Hepatocyte (in vitro differentiated cells): ENCODE measurements at places on chromosomes 12 and 14. TPM values are rescaled to one million over a fixed set of nuclear protein-coding genes. Genes with fewer than 3 reads are reported as not detected.

The ACSM4 gene
- not detected in 2 replicates for polyA plus RNA-seq

DNA sequence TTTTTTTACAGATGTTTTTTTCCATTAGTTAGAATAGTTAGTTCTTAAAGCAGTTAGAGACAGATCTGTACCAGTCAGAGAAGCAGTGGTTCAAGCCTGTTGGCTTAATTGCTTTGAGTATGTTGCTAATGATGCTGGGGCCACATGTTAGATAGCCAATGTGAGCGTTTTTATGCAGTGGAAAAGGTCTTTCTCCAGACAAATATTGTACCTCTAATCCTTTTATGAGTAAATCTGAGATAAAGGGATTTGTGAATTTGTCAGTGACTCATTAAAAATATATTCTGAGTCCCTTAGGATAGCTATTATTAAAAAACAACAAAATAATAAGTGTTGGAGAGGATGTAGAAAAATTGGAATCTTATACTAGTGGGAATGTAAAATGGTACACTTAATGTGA is 154.2 kb downstream of the MSRB3 start:
- H3K4me3 ChIP-seq, result no peak overlapping the region
- H3K36me3 ChIP-seq, result no peaks in the 10 kb centered on the region
- peak overlapping the region; percentile 17 for H3K27ac ChIP-seq
- no peak for DNase-seq

The IFNG-AS1 gene
- polyA plus RNA-seq, result not detected in 2 replicates

The GPR84 gene
- polyA plus RNA-seq, result not detected in 2 replicates

DNA sequence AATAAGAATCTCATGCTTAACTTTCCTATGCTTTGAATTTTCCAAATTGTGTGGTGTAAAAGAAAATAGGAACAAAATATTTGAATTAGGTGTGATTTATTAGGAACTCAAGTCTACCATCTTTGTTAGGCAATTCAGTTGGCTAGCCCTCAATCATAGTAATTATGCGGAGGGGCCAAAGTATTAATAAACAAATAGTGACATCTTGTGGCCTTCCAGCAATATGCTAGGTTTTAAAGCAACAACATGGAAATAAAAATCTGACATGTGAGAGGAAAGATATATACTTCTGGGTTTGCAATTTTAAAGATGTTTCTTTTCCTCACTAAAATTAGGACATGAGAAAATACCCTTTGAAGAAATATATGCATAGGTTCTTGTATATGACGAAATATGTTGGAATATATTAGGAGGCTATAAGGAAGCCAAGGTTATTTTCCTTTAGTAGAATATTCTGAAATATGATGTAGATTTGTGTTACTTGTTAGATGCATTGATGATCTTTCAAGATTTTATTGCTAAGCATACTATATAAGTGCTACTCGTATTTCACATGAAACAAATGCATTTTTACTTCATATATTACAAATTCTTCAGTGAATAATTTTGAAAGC is 200.4 kb downstream of the PTPRO start:
- no peaks in the 10 kb centered on the region for H3K4me1 ChIP-seq
- H3K36me3 ChIP-seq, result no peaks in the 10 kb centered on the region
- DNase-seq, result peak; percentile 58
- no peak overlapping the region for H3K4me3 ChIP-seq
- H3K27me3 ChIP-seq, result peaks cover 3% of the 10 kb centered on the region

The KICS2 gene
- polyA plus RNA-seq, result 1.3 and 1.6 TPM in 2 replicates

DNA sequence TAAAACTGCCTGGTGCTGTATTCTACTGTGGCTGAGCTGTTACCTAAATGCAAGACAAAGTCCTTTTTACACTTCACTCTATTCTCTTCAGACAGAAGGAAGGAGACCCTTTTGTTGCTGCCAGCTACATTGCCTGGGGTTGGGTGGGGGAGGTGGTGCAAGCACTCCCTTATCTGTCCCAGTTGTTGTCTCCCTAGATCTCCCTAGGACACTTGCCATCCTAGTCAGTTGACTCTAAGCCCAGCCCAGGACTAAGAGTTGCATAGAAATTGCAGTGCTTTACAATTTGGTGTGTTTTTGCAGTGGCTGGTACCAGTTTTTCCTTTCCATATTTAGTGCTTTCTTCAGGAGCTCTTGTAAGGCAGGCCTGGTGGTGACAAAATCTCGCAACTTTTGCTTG is 35.1 kb downstream of the SCYL2 start:
- H3K27ac ChIP-seq, result no peak overlapping the region
- DNase-seq, result no peak
- H3K27me3 ChIP-seq, result no peaks in the 10 kb centered on the region
- H3K36me3 ChIP-seq, result peaks cover 4% of the 10 kb centered on the region

DNA sequence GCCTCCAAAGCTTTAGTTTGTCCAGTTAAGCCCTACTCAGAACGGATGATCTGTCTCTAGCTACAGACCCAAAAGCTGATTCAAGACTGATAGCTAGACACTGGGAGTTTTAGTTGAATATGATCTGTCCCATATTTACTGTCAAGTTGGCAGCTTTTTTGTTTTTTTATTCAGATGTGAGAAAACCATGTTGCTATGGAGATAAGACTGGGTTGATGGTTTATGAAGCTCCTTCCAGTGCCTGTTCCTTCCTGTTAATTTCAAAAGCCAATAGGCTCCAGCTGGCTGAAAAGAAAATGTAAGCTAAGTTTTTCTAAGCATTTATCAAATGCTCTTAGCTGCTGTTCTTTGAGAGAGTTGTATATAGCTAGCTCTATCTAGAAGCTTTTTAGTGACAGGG is 4.7 kb downstream of the DYNLL1 start:
- H3K4me1 ChIP-seq, result peaks cover 7% of the 10 kb centered on the region
- H3K4me3 ChIP-seq, result no peak overlapping the region
- no peaks in the 10 kb centered on the region for H3K36me3 ChIP-seq
- H3K27me3 ChIP-seq, result no peaks in the 10 kb centered on the region
- DNase-seq, result no peak
- no peak overlapping the region for H3K27ac ChIP-seq

GRCh38 chr12:46562625-46563225 is 190.2 kb upstream of the SLC38A2 start:
- H3K4me3 ChIP-seq, result no peak overlapping the region
- no peak overlapping the region for H3K27ac ChIP-seq
- DNase-seq, result no peak
- no peaks in the 10 kb centered on the region for H3K27me3 ChIP-seq
- peaks cover 4% of the 10 kb centered on the region for H3K36me3 ChIP-seq

The RASSF9 gene
- polyA plus RNA-seq, result 0.31 and 0.40 TPM in 2 replicates

DNA sequence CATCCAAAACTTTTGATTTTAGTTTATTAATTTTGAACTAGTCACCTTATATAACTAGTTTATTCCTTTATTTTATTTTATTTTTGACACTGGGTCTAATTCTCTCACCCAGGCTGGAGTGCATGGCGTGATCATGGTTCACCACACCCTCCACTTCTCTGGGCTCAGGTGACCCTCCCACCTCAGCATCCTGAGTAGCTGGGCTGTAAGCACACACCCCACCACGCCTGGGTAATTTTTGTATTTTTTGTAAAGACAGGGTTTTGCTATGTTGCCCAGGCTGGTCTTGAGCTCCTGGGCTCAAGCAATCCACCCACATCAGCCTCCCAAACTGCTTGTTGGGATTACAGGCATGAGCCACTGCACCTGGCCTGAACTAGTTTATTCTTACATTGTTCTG is 17.3 kb downstream of the PCNX1 start:
- no peaks in the 10 kb centered on the region for H3K4me1 ChIP-seq
- H3K27ac ChIP-seq, result no peak overlapping the region
- no peak for DNase-seq

- no peak for DNase-seq
- H3K27ac ChIP-seq, result no peak overlapping the region
- no peak overlapping the region for H3K4me3 ChIP-seq
- H3K27me3 ChIP-seq, result no peaks in the 10 kb centered on the region
Measured at GRCh38 chr12:124869059-124869665, 5.5 kb upstream of the SCARB1 start.

The TPH2 gene
- not detected in 2 replicates for polyA plus RNA-seq

DNA sequence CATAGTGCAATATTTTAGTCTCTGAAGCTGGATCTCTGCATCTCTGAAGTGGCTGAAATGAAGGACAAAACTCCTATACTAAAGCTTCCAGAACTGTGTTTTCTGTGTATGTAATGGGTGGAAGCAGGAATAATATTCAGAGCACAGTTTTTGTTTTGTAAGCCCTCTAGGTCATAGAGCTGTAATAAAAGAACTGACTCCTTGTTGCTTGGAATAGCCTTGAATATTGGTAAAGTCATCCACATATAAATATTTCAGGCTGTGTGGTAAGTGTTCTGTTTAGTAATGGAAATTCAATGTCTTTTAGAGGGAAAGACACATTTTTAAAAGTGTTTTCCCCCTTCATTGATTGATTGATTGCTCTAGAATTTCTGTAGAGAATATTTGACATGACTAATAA is 18.2 kb upstream of the AKAP6 start:
- no peak for DNase-seq
- H3K4me3 ChIP-seq, result no peak overlapping the region
- no peak overlapping the region for H3K27ac ChIP-seq
- no peaks in the 10 kb centered on the region for H3K27me3 ChIP-seq
- H3K4me1 ChIP-seq, result peaks cover 10% of the 10 kb centered on the region

The AMDHD1 gene
- 0.43 and 3.0 TPM in 2 replicates for polyA plus RNA-seq

The ATL1 gene
- 4.3 and 4.7 TPM in 2 replicates for polyA plus RNA-seq

The LPAR5 gene
- polyA plus RNA-seq, result 0.34 and 2.0 TPM in 2 replicates

DNA sequence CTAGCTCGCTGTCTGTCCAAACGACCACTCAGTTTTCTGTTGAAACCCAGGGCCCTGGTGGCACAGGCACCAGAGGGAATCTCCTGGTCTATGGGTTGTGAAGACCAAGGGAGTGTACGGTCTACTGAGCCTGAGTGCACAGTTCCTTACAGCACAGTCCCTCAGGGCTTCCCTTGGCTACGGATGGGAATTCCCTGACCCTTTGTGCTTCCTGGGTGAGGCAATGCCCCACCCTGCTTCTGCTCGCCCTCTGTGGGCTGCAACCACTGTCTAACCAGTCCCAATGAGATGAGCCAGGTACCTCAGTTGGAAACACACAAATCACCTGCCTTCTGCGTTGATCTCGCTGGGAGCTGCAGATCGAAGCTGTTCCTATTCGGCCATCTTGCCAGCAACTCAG is 22.6 kb downstream of the GPHN start:
- H3K4me3 ChIP-seq, result no peak overlapping the region
- H3K27ac ChIP-seq, result no peak overlapping the region
- H3K4me1 ChIP-seq, result no peaks in the 10 kb centered on the region
- no peaks in the 10 kb centered on the region for H3K36me3 ChIP-seq

DNA sequence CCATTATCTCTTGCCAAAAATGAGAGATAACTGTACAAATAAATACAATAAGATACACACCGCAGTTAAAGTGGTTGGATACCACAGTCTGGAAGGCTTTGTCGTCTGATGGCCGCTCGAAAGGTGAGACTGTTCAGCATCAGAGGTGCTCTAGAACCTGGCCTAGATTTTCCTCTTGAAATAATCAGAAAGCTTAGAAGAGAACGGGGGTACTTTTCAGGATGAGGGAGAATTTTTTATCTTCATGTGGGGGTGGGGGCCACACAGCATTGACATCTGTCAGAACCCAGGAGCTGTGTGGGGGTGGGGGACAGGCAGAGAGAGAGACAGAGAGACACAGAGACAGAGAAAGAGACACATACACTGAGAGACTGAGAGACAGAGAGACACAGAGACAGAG is 90.5 kb downstream of the GALNT9 start:
- no peaks in the 10 kb centered on the region for H3K4me1 ChIP-seq
- no peak overlapping the region for H3K4me3 ChIP-seq
- H3K27me3 ChIP-seq, result no peaks in the 10 kb centered on the region
- H3K27ac ChIP-seq, result no peak overlapping the region

The SMCO2 gene
- polyA plus RNA-seq, result 0.43 TPM in 1 of 2 replicates, not detected in the other

GRCh38 chr14:31445703-31446102 is 11.6 kb downstream of the DTD2 start:
- H3K4me3 ChIP-seq, result no peak overlapping the region
- H3K36me3 ChIP-seq, result no peaks in the 10 kb centered on the region
- no peaks in the 10 kb centered on the region for H3K27me3 ChIP-seq
- H3K4me1 ChIP-seq, result no peaks in the 10 kb centered on the region
- DNase-seq, result no peak

DNA sequence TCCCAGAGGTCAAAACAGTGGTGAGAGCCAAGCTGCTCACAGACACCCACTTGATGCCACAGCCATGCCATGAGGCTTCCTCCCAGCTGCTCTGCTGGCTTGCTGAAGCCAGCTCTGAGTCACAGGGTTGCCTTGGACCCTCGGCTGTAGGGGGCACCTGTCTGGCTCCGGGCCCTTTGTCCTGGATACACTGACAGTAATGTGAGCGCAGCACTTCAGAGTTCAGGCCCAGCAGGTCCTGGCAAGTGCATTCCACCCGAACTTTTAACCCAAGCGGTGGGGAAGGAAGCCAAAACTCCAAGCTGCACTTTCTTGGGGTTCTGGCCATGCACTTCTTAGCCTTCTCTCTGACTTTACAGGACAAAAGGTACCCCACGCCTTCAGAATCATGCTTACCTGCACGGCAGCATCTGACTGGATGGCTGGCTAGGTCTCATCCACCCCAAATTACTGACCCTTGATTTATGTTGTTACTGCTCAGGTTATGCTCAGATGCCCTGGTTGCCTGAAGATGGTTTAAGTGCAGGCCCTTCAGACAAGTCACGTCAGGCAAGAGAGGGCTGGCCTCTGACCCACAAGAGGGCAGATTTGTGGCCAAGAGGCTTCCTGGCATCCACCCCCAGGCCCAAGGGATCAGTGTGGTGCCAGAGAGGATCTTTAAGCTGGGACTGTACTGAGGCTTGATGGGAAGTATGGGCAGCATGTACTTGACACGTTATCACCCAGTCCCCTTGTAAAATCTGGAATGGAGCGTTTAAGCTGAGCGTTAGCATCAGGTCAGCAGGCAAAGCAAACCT is 24.8 kb downstream of the SLC25A29 start:
- no peak overlapping the region for H3K4me3 ChIP-seq
- no peak overlapping the region for H3K27ac ChIP-seq
- H3K27me3 ChIP-seq, result no peaks in the 10 kb centered on the region
- peaks cover 2% of the 10 kb centered on the region for H3K4me1 ChIP-seq
- no peak for DNase-seq
- H3K36me3 ChIP-seq, result no peaks in the 10 kb centered on the region

GRCh38 chr12:72081777-72082176 is 143.1 kb downstream of the TPH2 start:
- no peak overlapping the region for H3K27ac ChIP-seq
- H3K27me3 ChIP-seq, result no peaks in the 10 kb centered on the region
- DNase-seq, result peak; percentile 17
- no peaks in the 10 kb centered on the region for H3K36me3 ChIP-seq
- no peaks in the 10 kb centered on the region for H3K4me1 ChIP-seq

The DENR gene
- 62.8 and 64.8 TPM in 2 replicates for polyA plus RNA-seq

The FAIM2 gene
- 7.3 and 14.0 TPM in 2 replicates for polyA plus RNA-seq

The TRIM9 gene
- 0.78 and 0.94 TPM in 2 replicates for polyA plus RNA-seq

DNA sequence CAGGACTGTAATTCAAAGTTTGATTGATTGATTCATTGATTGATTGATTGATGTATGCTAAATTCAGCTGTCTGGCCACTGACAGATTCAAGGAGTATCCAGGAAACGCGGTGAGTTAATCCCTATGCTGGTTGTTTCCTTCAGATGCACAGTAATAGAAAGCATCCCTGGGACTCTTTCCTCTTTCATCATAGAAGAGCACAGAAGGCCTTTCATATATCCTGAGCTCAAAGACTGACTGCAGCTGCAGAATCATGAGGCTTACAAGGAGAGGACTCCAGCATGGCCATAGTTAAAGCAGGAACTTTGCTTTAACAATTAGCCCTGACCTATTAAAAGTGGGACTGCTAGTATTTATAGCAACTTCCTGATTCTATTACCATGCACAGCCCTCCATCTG is 187.7 kb upstream of the TMTC1 start:
- no peaks in the 10 kb centered on the region for H3K27me3 ChIP-seq
- no peaks in the 10 kb centered on the region for H3K4me1 ChIP-seq
- H3K36me3 ChIP-seq, result no peaks in the 10 kb centered on the region
- DNase-seq, result no peak

GRCh38 chr12:112741106-112741505 is 50.4 kb upstream of the RPH3A start:
- H3K27ac ChIP-seq, result no peak overlapping the region
- H3K36me3 ChIP-seq, result no peaks in the 10 kb centered on the region
- no peaks in the 10 kb centered on the region for H3K4me1 ChIP-seq
